ENCODE measurements at places on chromosomes 1 and 21. TPM values are rescaled to one million over a fixed set of nuclear protein-coding genes. Genes with fewer than 3 reads are reported as not detected.

Gene TAL1
- total RNA-seq = under 0.01 TPM

Gene CCSAP
- 5.4 TPM for total RNA-seq

Gene SV2A
- 39.6 TPM for total RNA-seq

Gene CFHR1
- 0.50 TPM for total RNA-seq
